Fibroblast of skin of right biceps (primary cell): ENCODE measurements at places on chromosomes 5 and 9.
A peak's percentile ranks its signal among the peaks of the same experiment; 100 is the strongest.

- no peak for DNase-seq
Observed at GRCh38 chr9:83000765-83001164, 62.2 kb downstream of the RASEF start.

- DNase-seq: no peak
Observed at GRCh38 chr9:124017929-124018729, 6.6 kb downstream of the LHX2 start.

- DNase-seq: peak; percentile 11
Observed at GRCh38 chr5:129904667-129905472, 605 bp downstream of the CHSY3 start.

- DNase-seq: peak; percentile 76
Observed at GRCh38 chr9:80197661-80198060, 625.9 kb downstream of the TLE4 start.

GRCh38 chr5:137714946-137715345, 20.9 kb downstream of the KLHL3 start:
- no peak for DNase-seq

DNA sequence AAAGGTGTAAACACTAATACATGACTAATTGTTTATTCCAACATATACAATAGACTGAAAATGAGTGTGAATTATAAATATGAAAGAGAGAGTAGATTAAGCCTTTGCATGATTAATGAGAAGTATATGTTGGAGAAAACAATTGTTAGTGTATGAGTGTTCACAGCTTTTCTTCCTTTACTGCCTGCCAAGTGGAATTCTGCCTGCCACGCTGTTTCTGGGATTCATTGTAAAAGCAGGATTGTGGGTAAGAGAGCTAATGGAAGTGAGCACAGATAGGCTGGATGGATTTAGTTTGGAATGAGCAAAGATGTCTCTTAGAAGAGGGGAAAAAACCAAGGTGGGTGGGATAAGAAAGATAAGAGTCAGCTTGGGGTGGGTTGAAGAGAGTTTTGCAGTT, 129.6 kb upstream of the NMUR2 start:
- no peak for DNase-seq
